ENCODE measurements at places on chromosomes 5 and 9.

DNA sequence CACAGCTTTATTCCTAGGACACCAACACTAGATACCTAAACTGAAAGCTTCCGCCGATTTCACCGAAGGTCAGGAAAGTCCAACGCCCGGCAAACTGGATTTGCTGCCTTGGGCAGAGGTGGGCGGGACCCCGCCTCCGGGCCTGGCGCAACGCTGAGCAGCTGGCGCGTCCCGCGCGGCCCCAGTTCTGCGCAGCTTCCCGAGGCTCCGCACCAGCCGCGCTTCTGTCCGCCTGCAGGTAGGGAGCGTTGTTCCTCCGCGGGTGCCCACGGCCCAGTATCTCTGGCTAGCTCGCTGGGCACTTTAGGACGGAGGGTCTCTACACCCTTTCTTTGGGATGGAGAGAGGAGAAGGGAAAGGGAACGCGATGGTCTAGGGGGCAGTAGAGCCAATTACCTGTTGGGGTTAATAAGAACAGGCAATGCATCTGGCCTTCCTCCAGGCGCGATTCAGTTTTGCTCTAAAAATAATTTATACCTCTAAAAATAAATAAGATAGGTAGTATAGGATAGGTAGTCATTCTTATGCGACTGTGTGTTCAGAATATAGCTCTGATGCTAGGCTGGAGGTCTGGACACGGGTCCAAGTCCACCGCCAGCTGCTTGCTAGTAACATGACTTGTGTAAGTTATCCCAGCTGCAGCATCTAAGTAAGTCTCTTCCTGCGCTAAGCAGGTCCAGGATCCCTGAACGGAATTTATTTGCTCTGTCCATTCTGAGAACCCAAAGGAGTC is at the start of gene CD274:
Gene CD274 (plus strand): TSS at position 184 of the 733 bp plus-strand sequence. CDS start 5,572 bp downstream, outside the sequence.
- DNase-seq = peak; percentile 54

GRCh38 chr5:37736397-37736796 is 103.4 kb downstream of the GDNF start:
- no peak for DNase-seq

DNA sequence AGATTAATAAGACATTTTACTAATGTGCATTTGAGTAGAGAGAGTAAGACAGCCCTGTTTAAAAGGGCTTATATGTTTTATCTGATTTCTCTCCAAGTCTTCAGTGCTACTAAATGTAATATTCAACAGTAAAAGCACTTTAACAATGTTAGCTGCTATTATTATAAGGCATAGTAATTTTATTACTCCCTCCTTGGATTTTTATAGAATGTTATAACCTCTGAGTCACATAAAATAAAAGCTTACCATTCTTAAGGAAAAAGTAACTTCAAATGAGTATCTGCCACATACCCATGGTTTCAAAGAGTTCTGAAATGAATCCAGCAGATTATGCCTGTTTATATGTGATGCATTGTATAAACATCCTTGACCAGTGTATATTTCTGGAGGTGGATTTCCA is 19.0 kb downstream of the SPDL1 start:
- DNase-seq = no peak

GRCh38 chr9:108755979-108756378 is 99.8 kb downstream of the ACTL7B start:
- no peak for DNase-seq

GRCh38 chr5:109347252-109347888 is 62.4 kb downstream of the PJA2 start:
- no peak for DNase-seq

DNA sequence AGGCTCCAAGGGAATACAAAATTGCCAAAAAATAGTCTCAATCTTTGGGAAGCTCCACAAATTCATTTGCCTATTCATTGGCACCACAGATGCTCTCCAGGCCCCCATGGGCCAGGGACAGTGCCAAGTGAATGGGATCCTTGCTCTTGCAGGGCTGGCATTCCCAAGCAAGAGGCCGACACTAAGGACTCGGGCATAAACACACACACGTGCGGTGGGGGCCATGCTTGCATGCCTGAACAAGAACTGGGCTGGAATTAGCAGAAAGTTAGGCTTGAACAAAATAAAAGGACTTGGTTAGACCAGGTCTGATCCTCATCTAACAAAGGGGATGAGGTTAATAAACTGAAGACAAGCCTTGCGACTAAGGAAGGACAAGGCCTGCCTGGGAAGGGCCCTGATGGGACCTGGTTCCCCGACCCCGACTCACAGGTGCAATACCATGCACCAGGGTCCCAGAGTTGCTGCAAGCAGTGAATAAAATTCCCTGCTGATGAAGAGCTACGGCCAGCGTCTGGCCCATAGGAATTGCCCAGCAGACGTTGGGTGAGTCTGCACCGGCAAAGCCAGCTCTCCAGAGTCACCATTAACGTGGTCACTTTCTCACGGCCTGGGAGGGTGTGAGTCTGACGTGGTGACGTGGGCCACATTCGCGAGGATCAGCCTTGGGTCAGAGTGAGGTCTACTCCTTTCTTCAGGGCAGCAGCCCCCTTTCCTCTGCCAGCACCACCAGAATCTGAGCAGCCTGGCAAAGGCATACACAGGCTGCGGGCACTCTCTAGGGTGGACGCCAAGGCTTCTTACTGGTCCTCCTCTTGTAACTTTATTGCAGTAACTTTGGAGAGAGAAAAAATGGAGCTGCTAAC is 77.4 kb upstream of the FCN1 start:
- DNase-seq = no peak

- no peak for DNase-seq
These were observed 26.1 kb downstream of the HRH2 start for GRCh38 chr5:175683921-175684320.

DNA sequence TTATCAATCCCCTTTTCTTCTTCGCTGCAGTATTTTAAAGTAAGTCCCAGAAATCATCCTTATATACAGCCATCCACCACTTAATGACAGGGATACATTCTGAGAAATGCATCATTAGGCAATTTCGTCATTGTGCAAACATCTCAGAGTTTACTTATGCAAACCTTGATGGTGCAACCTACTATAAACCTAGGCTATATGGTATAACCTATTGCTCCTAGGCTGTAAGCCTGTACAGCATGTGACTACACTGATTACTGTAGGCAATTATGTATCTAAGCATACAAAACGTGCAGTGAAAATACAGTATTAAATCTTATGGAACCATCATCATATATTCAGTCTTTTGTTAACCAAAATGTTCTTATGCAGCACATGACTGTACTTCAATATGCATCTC is 36.8 kb downstream of the SAXO1 start:
- no peak for DNase-seq

GRCh38 chr9:83956086-83956435 is 24.0 kb downstream of the HNRNPK start:
- DNase-seq = peak; percentile 3

- DNase-seq = no peak
These were observed 19.5 kb downstream of the LIFR start for GRCh38 chr5:38536968-38537367.

- DNase-seq = no peak
These were observed 187.8 kb downstream of the NR3C1 start for GRCh38 chr5:143215690-143216089.

Measured in thoracic aorta (tissue), 2 donors.